WTC11 (cell line): ENCODE measurements at places on chromosomes 3 and 15. TPM values are rescaled to one million over a fixed set of nuclear protein-coding genes. Genes with fewer than 3 reads are reported as not detected.

The GPR62 gene
- 0.24 to 0.55 TPM (median 0.46 TPM) in 3 replicates for total RNA-seq

The GOLGA8T gene
- total RNA-seq, result 0.78 to 1.0 TPM (median 0.92 TPM) in 3 replicates

The ANKRD34C gene
- not detected in 3 replicates for total RNA-seq

- no peak for DNase-seq
- peaks cover 22% of the 10 kb centered on the region for H3K4me1 ChIP-seq
- no peak overlapping the region for H3K27ac ChIP-seq
Measured at GRCh38 chr3:173403376-173403775, 5.8 kb downstream of the NLGN1 start.

- no peak overlapping the region for H3K4me3 ChIP-seq
- peaks cover 76% of the 10 kb centered on the region for H3K4me1 ChIP-seq
- H3K36me3 ChIP-seq, result no peaks in the 10 kb centered on the region
- no peak overlapping the region; the same call in 1 of the 2 replicates for H3K27ac ChIP-seq
- H3K27me3 ChIP-seq, result no peaks in the 10 kb centered on the region
- DNase-seq, result no peak
Measured at GRCh38 chr3:71168121-71168721, 415.3 kb downstream of the FOXP1 start.

- H3K4me1 ChIP-seq, result no peaks in the 10 kb centered on the region
- no peak for DNase-seq
Measured at GRCh38 chr3:179250803-179251476, at the start of gene KCNMB3. Gene KCNMB3 (minus strand): TSS chr3:179251114. CDS start chr3:179250990, 124 bp downstream.

- no peak for DNase-seq
- no peaks in the 10 kb centered on the region for H3K27me3 ChIP-seq
- no peaks in the 10 kb centered on the region for H3K36me3 ChIP-seq
- H3K27ac ChIP-seq, result no peak overlapping the region
- H3K4me3 ChIP-seq, result no peak overlapping the region
Measured at GRCh38 chr15:32705446-32705845, 12.4 kb upstream of the GREM1 start.

DNA sequence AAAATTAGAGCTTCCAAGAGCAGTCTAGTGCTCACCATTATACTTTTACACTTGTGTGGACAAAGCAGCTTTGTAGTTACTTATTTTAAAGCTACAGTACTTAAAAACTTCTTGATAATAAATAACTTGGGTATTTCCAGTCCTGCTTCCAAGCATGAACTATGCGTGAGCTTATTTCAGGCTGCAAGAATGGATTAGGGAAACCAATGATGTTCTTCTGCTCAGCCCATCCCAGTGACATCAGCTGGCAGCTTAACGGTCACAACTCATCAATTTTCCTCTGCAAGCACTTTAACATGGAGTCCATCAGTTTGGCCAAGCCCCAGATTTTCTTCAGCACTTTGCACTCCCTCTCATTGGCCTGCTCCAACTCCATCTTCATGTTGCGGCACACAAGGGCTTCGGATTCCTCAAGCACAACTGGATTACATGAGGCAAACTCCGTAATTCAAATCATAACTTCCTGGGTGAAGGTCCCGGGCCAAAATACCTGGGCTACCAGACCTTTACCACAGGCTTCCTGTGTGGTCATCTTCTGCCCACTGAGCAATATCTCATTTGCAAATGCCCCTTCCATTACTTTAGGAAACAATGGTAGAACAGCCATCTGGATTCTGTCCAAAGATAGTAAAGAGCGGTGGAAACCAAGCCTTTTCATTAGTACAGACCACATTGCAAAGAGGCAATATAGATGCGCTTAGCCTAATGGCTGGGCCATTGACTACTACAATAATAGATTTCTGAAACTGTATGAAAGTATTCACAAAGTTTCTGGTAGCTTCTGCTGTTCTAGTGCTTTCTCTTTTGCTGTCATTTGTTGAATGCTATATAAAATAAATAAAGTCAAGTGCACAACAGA lies 87.5 kb upstream of the DAZL start:
- H3K36me3 ChIP-seq, result peaks cover 40% of the 10 kb centered on the region
- peaks cover 62% of the 10 kb centered on the region for H3K4me1 ChIP-seq
- no peaks in the 10 kb centered on the region; the same call in 1 of the 2 replicates for H3K27me3 ChIP-seq
- H3K27ac ChIP-seq, result no peak overlapping the region

- H3K27me3 ChIP-seq, result no peaks in the 10 kb centered on the region; the same call in 1 of the 2 replicates
- H3K4me1 ChIP-seq, result peaks cover 28% of the 10 kb centered on the region
- no peak for DNase-seq
Measured at GRCh38 chr3:50372349-50372748, 13.0 kb upstream of the TMEM115 start.

GRCh38 chr3:4809922-4810321 lies 169.3 kb upstream of the BHLHE40 start:
- DNase-seq, result no peak
- H3K4me1 ChIP-seq, result peaks cover 3% of the 10 kb centered on the region
- no peak overlapping the region for H3K4me3 ChIP-seq
- H3K36me3 ChIP-seq, result peaks cover 4% of the 10 kb centered on the region; the same call in 1 of the 2 replicates
- H3K27ac ChIP-seq, result no peak overlapping the region

GRCh38 chr15:66099950-66100671 lies 153.4 kb downstream of the MEGF11 start:
- DNase-seq, result no peak
- H3K27ac ChIP-seq, result no peak overlapping the region
- H3K4me1 ChIP-seq, result peaks cover 20% of the 10 kb centered on the region
- H3K36me3 ChIP-seq, result no peaks in the 10 kb centered on the region
- H3K27me3 ChIP-seq, result no peaks in the 10 kb centered on the region
